MCF 10A (cell line): ENCODE measurements at places on chromosomes 3 and 15. TPM values are rescaled to one million over a fixed set of nuclear protein-coding genes. Genes with fewer than 3 reads are reported as not detected.

Gene CDHR4
- total RNA-seq: 0.44 and 1.1 TPM in 2 replicates

Gene GOLGA8T
- 0.59 and 0.61 TPM in 2 replicates for total RNA-seq

DNA sequence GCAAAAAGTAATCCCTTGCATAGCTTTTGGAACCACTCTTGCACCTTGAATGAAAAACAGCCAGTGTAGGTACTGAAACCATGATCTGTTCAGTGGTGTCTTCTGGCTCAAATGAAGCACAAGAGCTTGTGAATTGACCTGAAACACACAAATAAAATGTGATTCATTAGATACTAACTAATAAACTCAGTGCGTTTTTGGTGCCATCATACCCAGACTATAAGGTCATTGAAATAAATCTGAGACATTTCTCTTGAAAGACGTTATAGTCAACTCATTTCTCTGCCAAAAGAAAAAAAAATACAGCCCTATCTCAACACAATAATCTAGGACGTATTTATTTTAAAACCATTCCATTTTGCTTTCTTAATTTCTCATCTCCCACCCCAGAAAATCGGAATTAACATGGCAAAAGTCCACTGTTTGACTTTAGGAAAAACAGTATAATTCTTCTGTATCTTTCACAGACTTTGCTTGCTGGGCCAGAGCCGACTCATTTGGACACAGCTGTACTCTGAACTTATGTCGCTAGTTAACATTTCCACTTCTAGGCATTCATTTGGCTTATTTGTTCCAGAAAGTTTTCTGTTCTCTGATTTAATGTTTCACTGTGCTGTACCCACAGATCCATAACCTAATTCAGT lies 284.9 kb upstream of the TBL1XR1 start:
- DNase-seq: no peak

DNA sequence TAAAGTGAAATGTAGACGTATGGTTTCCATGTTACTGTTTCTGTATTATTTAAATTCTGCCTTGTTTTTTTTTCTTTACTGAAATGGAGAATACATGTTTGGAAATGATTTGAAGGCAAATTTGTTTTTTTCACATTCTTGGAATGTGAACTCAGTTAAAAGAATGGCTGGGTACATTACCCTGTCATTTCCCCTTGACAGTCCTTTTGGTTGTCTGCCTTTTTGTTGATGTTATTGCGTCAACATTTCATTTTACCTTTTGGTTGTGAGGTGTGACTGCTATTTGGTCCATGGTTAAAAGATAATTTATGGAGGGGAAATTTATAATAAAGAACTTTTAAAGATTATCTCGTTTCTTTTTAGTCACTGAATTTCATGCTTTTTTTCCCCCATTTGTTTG lies 3.2 kb upstream of the GPR171 start:
- no peak for DNase-seq

DNA sequence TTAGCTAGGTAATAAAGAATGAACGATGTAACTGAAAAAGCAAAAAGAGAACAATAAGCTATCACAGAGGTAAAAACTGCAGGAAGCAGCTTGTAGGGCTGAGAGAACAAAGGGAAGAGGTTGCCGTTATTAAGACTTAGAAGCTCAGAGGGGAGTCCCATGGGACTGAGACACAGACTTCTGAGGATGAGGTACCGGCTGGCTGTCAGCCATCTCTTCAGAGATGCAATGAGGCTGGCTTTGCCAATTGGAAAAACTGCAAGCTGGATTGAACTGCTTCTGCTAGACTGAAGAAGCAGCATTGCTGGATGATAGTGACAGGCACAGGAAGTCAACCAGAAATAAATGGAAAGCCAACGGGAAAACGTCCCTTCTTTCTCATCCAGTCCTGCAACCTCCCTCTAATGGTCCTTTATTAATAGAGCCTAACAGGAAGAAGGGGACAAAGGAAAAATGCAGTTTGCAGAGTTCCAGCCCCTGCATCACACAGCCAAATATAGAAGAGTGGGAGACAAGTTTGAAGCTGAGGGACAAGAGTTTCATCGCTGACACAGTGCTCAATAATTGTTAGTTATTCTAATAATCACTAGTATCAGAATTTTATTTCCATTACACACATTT lies 21.1 kb upstream of the KLHL6 start:
- no peak for DNase-seq

DNA sequence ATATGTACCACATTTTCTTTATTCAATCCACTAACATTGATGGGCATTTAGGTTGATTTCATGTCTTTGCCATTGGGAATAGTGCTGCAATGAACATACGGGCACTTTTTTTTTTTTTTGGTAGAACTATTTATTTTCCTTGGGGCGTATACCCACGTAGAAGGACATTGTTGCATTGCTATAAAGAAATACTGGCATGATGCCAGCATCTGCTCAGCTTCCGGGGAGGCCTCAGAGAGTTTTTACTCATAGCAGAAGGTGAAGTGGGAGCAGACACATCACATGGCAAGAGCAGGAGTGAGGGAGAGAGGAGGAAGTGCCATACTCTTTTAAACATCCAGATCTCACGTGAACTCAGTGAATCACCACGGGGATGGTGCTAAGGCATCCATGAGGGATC lies 197.0 kb downstream of the SQOR start:
- DNase-seq: no peak

Gene TMEM266
- total RNA-seq: not detected in 2 replicates
